ENCODE measurements at places on chromosomes 5 and 9.

DNA sequence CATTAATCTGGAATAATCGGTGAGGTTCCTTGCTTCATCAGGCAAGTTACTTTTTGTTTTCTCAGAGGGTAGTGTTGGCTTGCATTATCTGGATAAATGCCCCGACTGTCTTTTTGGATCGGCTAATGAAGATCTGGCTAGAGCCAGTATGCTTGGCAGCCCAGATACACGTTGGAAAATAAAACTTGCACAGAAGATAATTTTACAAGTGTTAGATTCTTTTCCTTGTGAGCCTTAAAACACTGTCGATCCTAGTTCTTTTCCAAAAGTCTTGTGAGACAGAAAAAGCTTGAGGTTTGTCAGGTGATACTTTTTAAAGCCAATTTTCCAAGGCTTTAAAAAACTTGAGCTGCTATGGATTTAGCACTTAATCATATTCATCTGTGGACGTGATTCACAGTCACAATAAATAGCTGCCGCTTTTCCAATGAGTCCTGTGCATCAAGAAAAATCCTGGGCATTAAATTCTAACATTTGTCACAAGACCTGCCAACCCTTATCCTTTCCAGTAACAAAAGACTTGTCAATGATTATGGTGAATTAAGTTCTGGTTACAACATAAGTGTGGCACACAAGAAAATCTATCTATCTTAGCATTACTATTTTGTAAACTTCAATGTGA lies 68.5 kb downstream of the PRLR start:
- DNase-seq = no peak

- no peak for DNase-seq
These were observed 31.2 kb upstream of the RNU6ATAC start for GRCh38 chr9:134195558-134195957.

- no peak for DNase-seq
These were observed 9.9 kb downstream of the S100Z start for GRCh38 chr5:76859591-76860247.

DNA sequence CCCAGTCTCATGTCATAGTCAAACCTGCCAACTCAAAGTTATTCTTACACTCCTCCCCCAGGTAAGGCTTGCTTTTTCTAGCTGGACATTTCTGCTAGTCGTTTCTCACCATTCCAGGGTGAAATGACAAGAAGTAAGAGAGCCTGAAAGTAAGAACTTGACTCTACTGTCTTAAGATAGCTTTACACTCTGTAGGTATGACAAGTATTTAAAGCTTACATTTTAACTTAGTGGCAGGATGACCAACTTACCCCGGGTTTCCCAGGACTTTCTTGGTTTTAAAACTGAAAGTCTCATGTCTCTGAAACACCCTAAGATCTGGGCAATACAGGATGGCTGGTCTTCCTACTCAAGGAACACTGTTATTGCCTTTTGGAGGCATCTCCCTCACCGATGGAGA lies 67.5 kb upstream of the PIK3R1 start:
- DNase-seq = no peak

- no peak for DNase-seq
These were observed 724 bp downstream of the TCERG1 start for GRCh38 chr5:146447734-146448380.

DNA sequence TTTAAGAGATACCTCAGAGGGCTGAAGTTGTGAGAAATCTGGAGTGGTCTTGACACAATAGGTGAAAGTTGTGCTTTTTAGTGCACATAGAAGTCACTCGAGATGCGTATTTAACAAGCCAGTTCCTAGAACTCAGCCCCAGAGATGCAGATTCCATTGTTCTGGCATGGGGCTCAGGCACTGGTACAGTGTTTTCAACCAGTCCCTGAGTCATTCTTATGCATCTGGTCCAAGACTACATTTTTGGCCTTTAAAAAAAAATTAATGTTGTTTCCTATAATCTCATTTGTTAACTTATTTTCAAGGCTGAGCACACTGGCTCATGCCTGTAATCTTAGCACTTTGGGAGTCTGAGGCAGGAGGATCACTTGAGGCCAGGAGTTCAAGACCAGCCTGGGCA lies 29.6 kb downstream of the PTTG1 start:
- no peak for DNase-seq

DNA sequence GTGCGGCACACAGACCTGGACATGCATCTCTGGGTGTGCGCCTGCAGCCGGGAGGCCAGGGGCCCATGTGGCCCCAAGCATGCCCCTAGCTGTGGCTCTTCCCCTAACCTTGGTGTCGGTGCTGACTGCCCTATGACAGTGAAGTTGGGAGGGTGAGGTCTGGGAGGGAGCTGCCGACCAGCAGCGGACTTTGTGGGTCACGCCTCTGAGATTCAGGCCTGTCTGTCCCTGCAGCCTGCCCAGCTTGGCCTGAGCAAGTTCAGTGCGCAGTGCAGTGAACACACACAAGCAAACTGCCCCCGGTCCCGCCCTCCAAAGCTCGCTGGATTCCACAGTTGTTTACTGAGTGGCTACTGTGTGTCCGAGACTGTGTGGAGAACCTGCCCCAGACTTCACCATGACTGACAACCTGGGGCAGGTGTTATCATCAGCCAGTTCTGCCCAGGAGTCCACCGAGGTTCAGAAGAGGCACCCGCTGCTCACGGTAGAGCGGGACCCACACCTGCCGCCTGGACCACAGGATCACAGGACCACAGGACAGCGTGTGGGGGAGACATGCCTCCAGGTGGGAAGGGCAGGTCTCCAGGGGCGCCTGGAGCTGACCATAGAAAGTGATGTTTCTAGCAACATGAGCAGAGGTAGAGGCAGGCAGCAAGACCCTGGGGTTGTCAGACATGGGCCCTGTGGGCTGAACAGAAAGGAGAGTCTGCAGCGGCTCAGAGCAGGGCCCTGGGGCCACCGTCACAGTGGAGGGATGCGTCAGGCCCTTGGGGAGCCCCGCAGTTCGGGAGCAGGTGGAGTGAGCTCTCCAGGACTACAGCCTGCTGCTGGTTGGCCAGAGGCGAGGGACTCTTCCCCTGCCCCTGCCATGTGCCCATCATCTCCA lies 105.1 kb downstream of the PHF2 start:
- no peak for DNase-seq

- DNase-seq = no peak
These were observed 2.3 kb downstream of the UHRF2 start for GRCh38 chr9:6415266-6415665.

DNA sequence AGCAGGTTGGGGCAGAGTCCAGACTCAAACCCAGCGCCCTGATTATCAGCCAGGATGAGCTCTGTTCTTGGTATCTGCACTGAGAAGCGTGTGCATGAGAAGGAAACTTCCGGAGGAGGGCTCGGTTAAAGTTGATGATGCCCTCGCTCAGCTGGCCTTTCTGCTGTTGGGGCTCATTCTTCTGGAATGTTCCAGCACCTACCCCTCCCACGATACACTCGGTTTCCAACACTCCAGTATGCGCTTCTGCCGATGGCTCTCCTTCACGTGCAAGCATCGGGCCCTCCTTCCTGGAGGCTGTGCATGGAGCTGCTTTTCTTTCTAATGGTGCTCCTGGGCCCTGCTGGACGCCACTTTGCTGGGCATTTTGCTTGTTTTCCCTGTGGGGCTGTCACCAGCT lies 134.0 kb downstream of the RXRA start:
- no peak for DNase-seq
